ENCODE measurements at places on chromosomes 16 and 17.

GRCh38 chr16:65394281-65394680, 272.4 kb upstream of the CDH11 start:
- DNase-seq, result no peak

DNA sequence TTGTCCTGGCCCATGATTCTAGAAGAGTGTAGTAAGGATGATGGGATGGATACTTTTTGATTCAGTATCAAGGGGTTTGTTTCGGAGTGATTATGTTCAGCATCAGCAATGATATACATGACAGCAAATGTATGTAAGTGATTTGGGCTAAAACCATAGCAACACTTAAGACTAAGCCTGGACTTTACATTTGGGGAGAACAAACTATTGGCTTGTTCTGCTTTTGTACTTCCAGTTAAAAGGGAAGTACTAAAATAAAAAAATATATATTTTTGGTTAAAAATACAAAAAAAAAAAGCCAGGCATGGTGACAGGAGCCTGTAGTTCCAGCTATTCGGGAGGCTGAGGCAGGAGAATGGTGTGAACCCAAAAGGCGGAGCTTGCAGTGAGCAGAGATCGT, 20.5 kb upstream of the DHX8 start:
- DNase-seq, result no peak

DNA sequence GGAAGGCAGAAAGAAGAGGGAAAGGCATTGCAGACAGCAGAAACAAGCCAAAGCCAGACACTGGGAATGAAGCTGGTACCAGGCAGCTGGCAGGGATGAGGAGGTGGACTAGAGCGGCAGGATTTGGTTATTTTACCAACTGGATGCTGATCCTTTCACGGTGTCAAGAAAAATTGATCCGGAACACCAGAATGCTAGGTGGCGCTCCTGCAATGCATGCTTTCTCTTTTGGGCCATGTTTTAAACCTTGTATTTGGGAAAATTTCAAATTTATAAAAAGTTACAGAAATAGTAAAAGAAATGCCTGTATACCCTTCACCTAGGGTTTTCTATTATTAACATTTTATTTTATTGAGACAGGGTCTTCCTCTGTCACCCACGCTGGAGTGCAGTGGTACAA, 224.7 kb downstream of the SOX9 start:
- no peak for DNase-seq

DNA sequence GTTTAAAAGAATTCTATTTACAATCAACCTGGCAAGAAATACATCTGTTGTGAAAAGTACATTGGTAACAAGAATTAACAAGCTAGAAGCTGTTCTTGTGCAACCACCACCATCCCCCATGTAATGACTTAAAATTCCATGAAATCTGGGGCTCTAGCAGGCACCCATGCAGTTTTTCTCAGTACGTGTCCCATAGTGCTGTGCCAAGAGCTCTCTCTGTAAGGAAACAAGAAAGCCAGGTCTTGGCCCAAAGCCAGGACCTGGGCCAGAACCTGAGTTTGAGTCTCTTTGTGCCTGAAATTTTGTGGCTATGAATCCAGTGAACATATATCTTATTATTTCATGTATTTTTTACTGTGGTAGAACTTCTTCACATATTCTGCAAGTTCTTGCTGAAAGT, 46.6 kb downstream of the NUP93 start:
- DNase-seq, result no peak

DNA sequence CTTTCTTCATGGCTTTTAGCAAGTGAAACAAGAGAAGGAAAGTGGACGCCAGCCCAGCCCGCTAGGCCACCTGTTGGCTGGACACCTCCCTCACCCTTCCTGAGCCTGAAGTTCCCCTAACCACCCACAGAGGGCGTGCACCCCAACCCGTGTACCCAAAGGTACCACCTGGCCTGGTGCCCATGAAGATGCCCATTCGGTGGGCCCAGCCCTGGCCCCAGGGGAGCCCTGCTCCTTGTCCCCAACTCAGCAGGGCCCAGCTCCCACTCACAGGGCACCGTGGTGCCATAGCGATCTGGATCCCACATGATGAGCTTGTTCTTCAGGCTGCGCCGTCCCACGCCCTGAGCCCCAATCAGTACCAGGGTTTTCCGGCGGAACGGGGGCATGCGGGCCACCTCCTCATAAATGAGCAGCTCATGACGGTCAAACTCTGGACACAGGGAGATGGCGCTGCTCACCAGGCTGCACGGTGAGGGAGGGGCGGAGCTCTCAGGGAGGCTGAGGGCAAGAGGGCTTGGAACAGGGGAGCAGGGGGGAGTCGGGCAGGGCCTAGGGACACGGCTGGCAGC, 26.8 kb downstream of the MPP2 start:
- peak; percentile 34 for DNase-seq

GRCh38 chr17:62478424-62478879, at the start of gene TLK2:
Gene TLK2 (plus strand): TSS chr17:62478825. CDS start chr17:62481126, 2,301 bp downstream.
- DNase-seq, result peak; percentile 75

- no peak for DNase-seq
Measured at GRCh38 chr17:67110619-67111018, 66.3 kb downstream of the CACNG1 start.

DNA sequence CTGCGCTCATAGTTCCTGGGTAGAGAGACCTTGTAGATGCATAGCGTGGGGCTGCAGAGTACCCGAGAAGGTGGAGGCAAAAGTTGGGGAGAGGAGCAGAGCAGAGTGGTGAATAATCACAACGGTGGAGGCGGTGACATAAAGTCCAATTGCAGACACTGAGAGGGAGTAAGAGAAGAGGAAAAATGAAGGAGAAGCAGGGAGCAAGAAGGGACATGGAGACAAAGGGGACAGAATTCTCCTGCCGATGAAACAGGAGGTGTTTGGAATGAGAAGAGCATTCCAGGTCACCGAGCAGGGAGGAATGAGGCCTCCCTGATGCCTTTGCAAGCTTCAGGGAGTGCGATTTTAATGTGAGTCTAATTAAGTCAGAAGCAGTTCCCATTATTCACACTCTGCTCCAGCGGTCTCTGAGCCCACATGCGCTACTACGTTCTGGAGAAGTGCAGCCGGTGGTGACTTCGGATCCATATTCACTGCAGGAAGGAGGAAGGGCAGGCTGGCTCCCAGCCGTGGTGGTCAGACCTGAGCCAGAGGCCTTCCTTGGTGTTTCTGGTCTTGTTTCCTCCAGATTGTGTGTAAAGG, 108.0 kb upstream of the DNAH9 start:
- DNase-seq, result no peak

GRCh38 chr16:73027685-73028111, 20.2 kb downstream of the ZFHX3 start:
- no peak for DNase-seq

DNA sequence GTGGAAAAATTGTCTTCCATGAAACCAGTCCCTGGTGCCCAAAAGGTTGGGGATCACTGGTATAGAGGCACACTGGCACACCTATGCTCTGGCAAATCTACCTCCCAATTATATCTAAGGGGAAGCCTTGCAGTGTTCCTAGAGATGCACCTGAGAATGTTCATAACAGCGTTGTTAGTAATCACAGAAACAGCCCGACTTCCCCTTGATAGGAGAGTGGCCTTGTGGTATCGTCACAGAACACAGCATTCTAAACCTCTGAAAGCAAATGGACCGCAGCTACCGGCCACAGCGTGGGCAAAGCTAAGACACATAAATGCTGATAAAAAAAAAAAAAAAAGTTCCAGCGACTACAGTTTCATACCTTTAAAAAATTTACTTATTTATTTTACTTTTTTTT, 39.1 kb upstream of the ADGRG1 start:
- DNase-seq, result no peak

- DNase-seq, result no peak
Measured at GRCh38 chr16:81585785-81586184, 141.2 kb downstream of the CMIP start.

GRCh38 chr16:69942627-69943170, 8.4 kb upstream of the CLEC18A start:
- no peak for DNase-seq

GRCh38 chr17:17119106-17119505, 76.8 kb downstream of the MPRIP start:
- no peak for DNase-seq

DNA sequence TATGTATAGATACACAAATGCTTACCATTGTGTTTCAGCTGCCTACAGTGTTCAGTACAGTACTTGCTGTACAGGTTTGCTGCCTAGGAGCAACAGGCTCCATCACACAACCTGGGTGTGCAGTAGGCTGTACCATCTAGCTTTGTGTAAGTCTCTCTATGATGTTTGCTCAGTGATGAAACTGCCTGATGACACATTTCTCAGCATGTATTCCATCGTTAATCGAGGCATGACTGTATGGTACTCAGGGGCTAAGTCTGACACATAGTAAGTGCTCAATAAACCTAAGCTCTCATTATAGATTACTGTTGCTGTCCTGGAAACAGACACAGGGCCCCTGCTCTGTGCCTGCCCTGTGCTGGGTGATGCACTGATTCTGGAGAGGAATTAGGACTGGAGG, 18.1 kb downstream of the KCNJ12 start:
- DNase-seq, result no peak

DNA sequence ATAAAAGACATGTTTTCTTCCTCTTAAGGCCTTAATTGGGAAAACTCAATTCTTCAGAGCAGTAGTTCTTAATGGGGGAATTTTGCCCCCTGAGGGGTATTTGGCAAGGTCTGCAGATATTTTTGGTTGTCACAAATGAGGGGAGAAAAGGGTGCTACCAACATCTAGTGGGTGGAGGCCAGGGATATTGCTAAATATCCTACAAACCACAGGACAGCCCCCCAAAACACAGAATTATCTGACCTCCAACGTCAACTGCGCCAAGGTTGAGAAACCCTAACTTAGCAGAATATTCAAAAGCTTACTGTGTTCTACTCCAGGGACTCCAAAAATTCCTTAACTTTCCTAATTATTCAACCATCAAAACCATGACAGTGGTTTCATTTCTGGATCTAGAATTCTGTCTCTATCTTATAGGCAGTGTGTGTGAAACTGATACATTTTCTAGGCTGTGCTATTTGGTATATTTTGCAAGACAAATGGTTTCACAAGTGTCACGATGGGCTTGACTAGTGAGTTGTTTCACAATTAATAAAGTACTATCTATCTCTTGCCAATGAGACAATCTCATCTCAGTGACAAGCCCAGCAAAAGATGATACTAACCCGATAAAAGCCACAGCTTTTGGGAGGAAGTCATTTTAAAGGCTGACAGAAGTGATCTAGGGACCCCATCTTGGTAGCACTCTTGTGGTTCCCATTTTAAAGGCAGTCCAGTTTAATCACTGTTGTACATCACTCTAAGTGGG, 14.7 kb downstream of the TXNDC11 start:
- DNase-seq, result no peak

DNA sequence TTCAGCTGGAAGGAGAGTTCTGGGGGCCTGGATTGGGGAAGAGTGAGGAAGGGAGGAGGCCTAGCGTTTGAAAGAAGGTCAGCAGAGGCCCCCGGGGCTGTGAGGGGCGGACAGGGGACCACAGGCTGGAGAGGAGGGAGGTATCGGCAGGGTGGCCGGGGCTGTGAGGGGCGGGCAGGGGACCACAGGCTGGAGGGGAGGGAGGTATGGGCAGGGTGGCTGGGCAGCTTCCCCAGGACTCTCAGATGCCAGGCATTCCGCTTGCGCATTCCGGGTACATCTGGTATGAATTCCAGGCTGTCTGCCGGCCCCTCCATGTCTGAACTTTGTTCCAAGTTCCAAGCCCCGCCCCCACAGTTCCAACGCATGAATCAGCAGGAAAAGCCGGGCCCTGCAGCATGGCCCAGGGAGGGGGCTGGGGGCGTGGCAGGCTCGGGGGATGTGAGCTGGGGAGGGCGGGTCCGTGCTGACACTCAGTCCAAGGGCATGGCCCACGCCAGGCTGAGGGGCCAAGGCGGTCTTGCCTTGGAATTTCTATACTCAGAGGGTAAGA, 4.3 kb upstream of the TLCD2 start:
- DNase-seq, result no peak

GRCh38 chr17:9672266-9672665, 26.9 kb downstream of the USP43 start:
- no peak for DNase-seq

DNA sequence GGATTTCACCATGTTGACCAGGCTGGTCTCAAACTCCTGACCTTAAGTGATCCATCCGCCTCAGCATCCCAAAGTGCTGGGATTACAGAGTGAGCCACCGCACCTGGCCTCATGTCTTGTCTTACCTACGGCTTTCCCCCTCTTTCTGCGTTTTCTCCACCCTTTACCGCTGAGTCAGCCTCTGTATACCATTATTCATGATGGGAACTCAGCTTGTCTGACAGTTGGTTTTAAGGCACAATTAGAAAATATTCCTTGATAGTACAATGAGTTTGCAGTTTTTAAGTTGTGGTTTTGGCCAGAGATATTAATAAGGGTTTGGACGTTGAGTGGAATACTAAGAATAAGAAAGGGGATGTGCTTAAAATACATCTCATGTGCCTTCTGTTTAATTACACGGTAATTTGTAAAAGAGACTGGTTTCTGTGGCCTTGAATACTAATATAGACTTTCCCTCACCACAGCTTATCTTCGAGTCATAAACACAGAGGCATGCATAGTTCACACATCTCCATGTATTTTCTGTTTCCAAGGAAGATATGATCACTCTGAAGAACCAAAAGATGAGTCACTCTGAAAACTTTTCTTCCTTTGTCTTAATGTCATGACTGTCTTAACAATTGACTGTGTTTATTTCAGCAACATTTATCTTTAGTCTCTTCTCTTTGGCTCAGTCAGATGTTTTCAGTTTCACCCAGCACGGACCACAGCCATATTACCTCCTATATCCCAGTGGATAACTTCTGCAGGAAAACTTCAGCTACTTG, 54.4 kb downstream of the PITPNC1 start:
- DNase-seq, result no peak

- DNase-seq, result no peak
Measured at GRCh38 chr16:11619327-11619851, 32.7 kb upstream of the LITAF start.

GRCh38 chr16:66604376-66605176, at the start of gene CMTM3:
Gene CMTM3 (plus strand): TSS chr16:66604704. CDS start chr16:66604806, 102 bp downstream.
- peak; percentile 75 for DNase-seq

GRCh38 chr16:21205303-21205702, 6.1 kb downstream of the ZP2 start:
- no peak for DNase-seq

DNA sequence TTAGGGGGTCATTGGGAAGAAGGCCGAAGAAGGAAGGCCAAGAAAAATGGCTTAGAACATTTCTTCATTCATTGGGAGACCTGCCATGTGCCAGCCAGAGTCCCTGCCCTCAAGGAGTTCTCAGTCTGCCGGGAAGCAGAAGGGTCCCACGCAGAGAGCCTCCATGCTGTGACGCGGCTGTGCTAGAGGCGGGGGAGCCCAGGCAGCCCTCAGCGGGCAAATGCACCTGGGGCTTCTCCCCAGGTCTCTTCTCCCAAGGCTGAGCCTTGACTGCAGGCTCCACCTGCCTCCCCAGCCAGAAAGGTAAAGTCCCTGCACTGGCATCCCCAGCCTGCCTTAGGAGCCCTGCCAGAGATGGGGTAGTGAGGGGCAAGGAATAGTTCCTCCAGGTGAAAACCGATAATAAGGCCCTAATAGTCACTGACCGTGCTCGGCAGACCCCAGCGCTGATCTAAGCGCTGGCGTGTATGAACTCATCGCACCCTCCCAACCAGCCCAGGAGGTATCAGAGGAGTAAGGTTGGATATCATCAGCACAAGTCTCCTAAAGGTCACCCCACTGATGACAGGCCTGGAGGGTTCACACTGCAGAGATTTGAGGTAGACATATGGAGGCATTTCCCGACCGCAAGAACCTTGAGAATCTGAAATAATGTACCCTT, 6.0 kb upstream of the CDR2L start:
- DNase-seq, result no peak

- no peak for DNase-seq
Measured at GRCh38 chr16:3183445-3184139, 4.4 kb upstream of the OR1F1 start.
